ENCODE measurements at places on chromosomes 13 and 19.
A peak's percentile ranks its signal among the peaks of the same experiment; 100 is the strongest.

- DNase-seq = no peak
Measured at GRCh38 chr19:45162608-45163143, 1.9 kb upstream of the NKPD1 start.

- DNase-seq = no peak
Measured at GRCh38 chr13:91825516-91825915, 427.1 kb downstream of the GPC5 start.

DNA sequence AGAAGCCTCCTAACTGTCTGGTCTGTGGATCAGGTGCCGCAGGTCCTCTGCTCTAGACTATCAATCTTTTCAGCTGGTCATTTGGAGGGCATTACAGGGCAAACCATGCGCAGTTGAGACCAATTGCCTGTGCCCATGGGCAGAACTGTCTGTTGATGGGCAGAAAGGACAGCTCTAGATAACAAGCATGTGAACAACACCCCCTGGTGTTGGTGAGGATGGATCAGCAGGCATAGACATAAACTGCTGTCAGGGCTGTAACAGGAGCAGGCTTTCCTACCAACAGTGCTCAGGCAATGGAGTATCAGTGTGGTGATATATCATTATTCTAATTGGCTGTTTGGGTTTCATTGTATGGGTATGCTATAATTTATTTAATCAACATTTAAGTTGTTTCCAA, 104.7 kb upstream of the KL start:
- peak; percentile 42 for DNase-seq

- DNase-seq = no peak
Measured at GRCh38 chr19:47228168-47228936, 2.6 kb downstream of the BBC3 start.

DNA sequence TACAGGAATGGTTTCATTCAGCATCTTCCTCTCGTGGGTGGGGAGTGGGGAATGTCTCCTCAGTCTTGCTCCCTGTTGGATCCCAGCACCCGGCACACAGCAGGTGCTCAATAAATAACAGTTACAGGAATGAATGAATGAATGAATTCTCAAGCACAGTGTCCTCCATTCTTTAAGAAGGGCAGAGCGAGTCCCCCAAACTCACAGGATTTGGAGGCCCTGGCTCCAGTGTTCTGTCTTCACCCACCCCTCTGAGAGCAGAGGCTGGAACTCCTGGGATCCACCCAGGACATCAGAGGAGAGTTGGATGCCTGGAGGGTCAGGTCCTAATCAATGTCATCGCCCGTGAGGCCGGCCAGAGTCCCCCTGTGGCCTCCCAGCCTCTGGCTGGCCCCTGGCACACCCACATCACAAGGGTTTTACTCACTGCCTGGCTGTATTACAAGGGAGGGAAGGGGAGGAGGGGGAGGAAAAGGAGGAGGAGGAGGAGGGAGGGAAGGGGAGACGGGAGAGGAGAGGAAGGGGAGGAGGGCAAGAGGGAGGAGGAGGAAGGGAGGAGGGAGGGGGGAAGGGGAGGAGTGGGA, 8.7 kb upstream of the CREB3L3 start:
- no peak for DNase-seq

GRCh38 chr19:33554391-33554790, 32.8 kb upstream of the PEPD start:
- DNase-seq = no peak

Measured in Kasumi-1 (cell line).